Dermis microvascular lymphatic vessel endothelial cell (primary cell): ENCODE measurements at places on chromosomes 7 and 10. TPM values are rescaled to one million over a fixed set of nuclear protein-coding genes. Genes with fewer than 3 reads are reported as not detected.

DNA sequence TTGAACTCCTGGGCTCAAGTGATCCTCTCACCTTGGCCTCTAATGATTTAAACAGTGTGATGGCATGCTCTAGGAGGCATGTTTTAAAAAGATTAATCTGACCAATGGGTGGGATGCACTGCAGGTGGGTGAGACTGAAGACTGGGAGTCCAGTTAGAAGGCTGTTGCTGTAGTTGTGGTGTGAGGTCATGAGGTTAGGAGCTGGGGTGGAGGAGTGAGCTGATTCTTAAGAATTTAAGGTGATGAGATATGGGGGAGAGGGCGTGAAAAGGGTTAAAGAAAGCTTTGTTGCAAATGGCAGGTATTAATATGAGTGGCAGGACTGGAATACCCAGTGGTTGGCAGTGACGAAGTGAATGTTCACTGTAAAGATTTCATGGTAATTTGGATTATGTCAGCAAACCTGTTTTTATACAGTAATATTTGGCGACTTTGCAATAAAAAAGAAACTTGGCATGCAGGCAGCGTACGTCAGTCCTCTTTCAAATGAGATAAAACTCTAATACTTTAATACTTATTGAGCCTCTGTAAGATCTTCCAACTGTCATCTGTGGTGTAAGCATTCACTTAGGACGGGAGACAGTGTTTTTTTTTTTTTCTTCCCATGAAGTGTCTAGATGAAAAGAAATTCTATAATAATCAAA, 72.8 kb upstream of the MTPN start:
- no peak for DNase-seq

DNA sequence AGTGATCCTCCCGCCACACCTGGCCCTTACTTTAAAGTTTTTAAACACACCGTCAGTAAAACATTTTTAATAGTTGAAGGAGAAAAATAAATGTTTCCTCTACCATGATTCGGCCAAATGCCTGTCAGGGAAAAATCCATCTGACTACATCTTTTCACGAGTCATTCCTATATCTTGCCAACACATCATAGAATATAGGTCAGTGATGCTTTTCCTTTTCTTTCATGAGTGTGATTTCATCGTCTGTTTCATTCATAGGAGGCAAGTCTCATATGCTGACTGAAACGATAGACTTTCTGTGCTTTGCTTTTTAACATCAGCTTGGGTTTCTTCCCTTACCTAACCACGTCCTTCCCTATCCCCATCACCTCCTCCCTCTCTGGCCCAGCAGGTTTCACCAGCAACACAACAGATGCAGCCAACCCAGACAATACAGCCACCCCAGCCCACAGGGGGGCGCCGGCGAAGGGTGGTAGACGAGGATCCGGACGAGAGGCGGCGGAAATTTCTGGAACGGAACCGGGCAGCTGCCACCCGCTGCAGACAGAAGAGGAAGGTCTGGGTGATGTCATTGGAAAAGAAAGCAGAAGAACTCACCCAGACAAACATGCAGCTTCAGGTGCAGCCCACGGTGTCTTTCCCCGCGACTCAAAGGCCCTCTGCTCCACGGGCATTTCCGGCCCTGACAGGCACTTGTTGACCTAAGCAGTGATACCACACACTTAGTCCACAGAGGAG, 149.2 kb downstream of the TRIL start:
- DNase-seq: no peak

GRCh38 chr10:80185578-80186299, 19.6 kb downstream of the ANXA11 start:
- DNase-seq: no peak

- peak; percentile 54 for DNase-seq
Observed at GRCh38 chr7:122137251-122138077, 6.6 kb downstream of the AASS start.

GRCh38 chr10:38159004-38159403, 64.9 kb downstream of the ZNF37A start:
- no peak for DNase-seq

The COL1A2 gene
- 0.39 and 9.2 TPM in 2 replicates for total RNA-seq

The SSC4D gene
- 0.51 and 0.63 TPM in 2 replicates for total RNA-seq

DNA sequence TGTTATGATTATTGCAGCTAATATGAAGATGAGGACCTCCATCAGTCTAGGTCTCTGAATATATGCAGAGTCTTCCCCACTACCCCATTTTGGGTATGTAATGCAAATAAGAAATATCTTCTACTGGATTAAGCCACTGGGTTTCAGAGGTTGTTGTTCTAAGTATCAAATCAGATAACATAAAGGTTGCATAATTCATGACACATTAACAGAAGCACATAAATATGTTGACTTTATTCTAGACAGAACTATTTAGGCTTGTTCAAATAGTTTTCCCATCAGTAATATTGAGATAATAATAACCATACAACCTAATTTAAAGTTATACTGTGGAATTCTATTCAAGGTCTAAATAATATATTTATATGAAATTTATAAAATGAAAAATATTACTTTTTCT, 157.1 kb downstream of the ETV1 start:
- DNase-seq: no peak

The SLC13A1 gene
- not detected in 2 replicates for total RNA-seq

- no peak for DNase-seq
Observed at GRCh38 chr10:14399641-14400040, 68.9 kb upstream of the FRMD4A start.

DNA sequence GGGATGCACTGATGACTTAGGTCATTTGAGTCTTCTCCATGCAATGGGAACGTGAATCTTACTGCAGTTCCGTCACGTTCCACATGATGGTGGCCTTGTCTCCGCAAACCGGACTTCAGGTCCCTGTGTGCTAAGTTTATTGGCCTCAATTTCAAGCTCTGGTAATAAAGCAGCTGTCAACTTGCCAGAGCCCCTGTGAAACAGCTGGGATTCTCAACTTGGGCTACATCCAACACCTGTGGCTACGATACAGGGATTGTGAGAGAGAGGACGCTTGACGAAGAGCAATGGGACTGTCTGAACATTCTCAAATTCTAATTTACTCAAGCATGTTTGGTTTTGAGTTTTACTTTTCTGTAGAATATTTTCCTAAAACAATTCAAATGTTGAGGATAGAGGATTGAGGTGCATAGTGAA, 174.2 kb downstream of the PTN start:
- peak; percentile 38 for DNase-seq

The FBXL15 gene
- total RNA-seq: 5.8 and 8.1 TPM in 2 replicates

DNA sequence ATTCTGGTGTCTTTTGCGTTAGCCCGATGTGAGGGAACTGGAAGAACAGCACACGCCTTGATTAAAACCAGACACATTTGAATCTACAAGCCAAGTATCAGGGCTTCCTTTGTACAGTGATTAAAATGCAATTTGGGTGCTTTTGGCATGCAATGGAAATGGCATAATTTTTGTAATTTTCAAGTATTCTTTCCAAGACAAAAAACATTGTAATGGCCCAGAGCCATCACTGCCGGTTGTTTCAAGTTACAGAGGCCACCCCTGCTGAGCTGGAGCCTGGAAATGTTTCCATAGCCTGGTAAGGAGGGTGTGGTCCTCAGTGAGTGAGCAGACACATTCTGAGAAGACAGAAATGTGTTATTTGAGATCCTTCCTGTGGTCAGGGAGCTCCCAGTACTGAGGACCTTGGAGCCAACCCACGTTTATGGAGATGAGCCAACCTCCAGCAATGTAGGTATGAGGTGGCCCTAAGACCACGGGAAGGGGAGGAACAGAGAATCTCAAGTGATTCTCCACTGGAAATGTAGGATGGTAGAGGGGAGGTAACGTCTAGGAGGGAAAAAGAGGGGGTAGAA, 20.9 kb downstream of the TEX36 start:
- DNase-seq: no peak

The VWA2 gene
- total RNA-seq: not detected in 2 replicates

- DNase-seq: no peak
Observed at GRCh38 chr7:100093054-100093453, 4.3 kb downstream of the COPS6 start.

The CDNF gene
- 0.26 and 0.38 TPM in 2 replicates for total RNA-seq

GRCh38 chr7:86768394-86768793, 124.7 kb downstream of the GRM3 start:
- no peak for DNase-seq

The METTL27 gene
- 0.90 and 1.0 TPM in 2 replicates for total RNA-seq

GRCh38 chr7:95303013-95303905, 21.1 kb downstream of the PON1 start:
- DNase-seq: no peak

GRCh38 chr7:80611779-80612178, 26.7 kb upstream of the CD36 start:
- peak; percentile 65 for DNase-seq

DNA sequence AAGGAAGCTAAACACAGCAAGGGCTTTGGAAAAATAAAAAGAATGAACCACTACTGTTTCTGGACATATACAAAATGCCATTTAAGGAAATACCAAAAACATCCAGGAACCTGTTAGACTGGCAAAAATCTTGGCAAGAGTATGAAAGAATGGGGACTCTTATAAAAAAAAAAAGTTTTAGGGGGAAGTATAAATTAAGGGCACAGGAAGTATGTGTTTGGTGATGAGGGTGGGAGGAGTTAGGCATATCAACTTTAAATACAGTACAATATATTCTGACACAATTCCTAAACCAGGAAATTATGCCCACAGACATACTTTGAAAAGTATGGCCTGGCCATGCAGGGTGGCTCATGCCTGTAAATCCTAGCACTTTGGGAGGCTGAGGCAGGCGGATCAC, 74.2 kb downstream of the WAPL start:
- DNase-seq: no peak
